ENCODE measurements at places on chromosomes 1 and 21.

DNA sequence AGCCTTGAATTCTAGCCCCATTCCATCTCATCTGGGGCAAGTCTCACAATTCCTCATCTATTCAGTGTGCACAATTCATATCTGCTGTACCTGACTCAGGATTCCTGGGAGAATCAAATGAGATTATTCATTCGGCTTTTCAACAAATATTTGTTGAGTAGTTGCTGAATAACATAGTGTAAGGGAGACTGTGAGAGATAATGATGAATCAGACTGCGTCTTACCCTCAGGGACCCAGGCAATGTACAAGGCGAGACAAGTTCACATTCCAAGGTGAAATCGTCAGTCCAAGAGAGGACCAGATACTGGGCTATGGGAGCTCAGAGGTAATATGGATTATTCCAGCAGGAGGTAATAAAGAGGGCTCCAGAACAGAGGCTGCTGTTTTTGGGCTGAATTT lies 67.8 kb upstream of the SMYD2 start:
- DNase-seq, result no peak

- DNase-seq, result no peak
Measured at GRCh38 chr1:207666342-207666741, 21.4 kb downstream of the CR1L start.

GRCh38 chr1:107782217-107782845 lies 182.6 kb downstream of the VAV3 start:
- no peak for DNase-seq

DNA sequence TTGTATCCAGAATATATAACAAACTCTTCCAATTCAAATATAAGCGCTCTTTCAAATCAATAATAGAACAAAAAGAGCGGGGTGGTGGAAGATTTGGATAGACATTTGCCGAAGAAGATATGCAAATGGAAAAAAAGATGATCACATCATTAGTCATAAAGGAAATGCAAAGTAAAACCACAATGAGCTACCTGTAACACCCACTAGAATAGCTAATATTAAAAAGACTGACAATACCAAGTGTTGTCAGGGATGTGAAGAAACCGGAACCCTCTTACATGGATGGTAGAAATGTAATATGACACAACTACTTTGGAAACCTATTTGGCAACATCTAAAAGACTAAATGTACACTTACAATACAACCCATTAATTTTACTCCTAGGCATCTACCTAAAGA lies 5.7 kb upstream of the TRAF5 start:
- DNase-seq, result no peak

DNA sequence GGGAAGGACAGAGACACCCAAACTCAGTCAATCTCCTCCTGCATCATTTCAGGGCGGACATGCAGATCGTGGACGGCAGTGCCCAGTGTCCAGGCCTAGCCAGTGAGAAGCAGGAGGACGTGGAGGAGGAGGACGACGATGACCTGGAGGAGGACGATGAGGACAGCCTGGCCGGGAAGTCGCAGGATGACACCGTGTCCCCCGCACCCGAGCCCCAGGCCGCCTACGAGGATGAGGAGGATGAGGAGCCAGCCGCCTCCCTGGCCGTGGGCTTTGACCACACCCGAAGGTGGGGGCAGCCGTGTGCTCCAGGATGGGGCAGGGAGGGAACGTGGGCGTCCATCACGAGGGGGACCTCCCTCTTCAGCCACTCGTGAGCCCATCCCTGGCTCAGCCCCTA lies 23.6 kb upstream of the ARHGEF16 start:
- DNase-seq, result no peak

- DNase-seq, result no peak
Measured at GRCh38 chr1:246576709-246577032, 10.4 kb downstream of the CNST start.

- DNase-seq, result no peak
Measured at GRCh38 chr21:33493756-33494155, 2.2 kb upstream of the DNAJC28 start.

DNA sequence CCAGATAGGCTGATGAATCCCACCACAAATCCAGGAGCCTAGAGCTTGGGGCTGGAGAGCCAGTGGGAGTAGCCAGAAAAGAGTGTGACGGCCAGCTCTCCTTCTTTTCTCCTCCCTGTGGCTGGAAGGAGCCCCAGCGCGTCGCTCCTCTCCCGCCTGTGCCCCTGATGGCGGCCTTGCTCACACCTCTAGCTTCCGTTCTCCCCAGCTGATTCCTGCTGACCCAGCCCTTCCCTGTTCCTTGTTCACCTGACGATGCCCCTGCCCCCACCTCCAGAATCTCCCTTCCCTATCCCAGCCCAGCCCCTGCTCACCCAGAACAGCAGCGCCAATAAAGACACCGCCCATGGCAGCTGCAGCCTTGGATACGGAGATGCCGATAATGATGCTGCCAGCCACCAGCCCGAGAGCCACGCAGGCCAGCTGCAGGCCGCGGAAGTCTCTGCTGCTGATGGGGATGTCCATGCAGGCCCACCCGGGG lies 656 bp downstream of the KNCN start:
- no peak for DNase-seq

DNA sequence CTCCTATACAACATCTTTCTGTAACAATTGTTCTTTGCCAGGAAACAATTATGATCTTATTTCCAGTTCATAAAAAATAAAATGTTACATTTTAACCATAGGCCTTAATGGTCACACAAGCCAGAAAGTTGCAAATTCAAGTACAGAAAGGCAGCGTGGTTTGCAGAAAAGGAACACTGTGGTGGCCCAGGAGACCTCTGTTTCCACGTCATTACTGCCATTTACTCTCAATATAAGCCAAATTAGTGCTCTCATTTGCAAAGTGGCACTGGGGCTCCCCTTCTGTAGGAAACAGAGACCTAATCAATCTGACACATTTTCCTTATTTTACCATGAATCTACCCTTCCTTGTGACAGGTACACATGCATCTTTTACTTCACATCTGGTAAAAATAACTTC lies 79.3 kb upstream of the TLR5 start:
- no peak for DNase-seq

DNA sequence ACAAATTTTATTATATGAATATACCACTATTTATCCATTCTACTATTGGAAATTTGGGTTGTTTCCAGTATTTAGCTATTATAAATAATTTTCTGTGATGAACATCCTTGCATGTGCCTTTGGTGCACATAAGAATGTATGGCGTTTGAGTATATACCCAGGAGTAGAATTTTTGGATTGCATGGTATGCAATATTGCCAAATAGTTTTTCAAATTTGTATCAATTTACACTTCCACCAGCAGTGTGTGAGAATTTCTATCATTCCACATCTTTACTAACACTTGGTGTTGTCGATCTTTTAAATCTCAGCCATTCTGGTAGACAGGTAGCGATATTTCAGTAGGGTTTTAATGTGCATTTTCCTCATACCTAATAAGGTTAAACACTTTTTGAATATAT lies 9.2 kb upstream of the FNBP1L start:
- DNase-seq, result no peak

DNA sequence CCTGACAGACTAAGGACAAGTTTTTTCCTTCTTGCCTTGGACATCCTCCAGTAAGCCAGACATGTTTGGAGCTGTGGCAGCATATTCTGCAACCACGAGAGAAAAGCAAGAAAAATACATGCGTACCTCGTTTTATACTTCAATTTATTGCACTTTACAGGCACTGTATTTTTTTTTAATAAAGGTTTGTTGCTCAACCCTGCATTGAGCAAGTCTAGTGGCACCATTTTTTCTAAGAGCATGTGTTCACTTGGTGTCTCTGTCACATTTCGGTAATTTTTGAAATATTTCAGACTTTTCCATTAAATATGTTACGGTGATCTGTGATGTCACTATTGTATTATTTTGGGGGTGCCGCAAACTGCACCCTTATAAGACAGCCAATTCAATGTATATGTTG lies 2.1 kb upstream of the SSX2IP start:
- no peak for DNase-seq

GRCh38 chr1:188888386-188888785 lies 1589.3 kb downstream of the BRINP3 start:
- DNase-seq, result no peak

- no peak for DNase-seq
Measured at GRCh38 chr1:224450561-224451350, 16.2 kb upstream of the WDR26 start.

DNA sequence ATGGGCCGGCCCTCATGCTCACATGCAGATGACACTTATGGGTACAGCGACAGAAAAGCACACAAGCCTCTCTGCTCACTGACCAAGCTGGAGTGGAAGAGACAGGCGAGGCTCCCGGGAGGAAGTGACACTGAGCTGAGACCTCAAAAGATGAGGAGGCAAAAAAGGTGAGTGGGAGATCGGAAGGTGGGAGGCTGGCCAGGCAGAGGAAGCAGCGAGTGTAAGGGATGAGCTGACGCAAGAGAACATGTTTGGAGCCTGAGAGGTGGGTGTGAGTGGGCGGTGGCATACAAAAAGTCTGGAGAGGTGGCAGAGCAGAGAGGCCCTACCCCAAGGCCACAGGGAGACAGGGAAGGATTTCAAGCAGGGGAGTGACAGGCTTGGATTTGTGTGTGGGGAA lies 18.2 kb upstream of the CDCP2 start:
- no peak for DNase-seq

DNA sequence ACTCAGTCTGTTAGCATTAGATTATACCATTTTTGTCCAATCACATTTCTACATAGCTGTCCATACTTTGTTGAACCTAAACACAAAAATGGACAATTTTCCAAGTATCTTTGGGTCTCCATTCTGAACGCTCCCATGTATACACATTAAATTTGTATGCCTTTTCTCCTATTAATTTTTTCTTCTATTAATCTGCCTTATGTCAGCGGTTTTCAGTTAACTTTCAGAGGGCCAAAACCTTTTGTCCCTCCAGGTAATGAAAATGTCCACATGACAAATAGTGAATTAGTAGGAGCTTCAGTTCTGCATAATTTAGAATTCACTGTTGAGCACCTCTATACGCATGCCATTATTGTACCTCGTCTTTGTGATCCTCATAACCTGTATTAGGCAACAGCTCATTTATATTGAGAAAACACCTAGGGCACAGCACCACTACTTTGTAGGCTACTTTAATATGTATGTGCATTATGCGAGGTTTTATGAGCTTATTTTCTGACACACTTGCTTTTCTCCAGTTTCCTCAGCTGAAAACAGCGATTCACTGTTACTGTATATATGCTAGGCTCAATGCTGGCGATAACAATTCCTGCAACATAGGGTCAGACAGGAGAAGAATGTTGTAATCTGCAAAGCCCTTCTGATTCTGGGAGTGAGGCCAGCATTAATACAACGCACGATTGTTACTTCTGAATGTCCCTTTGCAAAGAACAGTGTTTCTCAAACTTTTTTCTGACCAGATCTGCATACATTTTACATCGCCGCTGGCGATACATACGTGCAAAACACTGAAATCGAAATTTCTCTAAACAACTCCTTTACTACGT lies 1.1 kb upstream of the ABCD3 start:
- DNase-seq, result no peak

DNA sequence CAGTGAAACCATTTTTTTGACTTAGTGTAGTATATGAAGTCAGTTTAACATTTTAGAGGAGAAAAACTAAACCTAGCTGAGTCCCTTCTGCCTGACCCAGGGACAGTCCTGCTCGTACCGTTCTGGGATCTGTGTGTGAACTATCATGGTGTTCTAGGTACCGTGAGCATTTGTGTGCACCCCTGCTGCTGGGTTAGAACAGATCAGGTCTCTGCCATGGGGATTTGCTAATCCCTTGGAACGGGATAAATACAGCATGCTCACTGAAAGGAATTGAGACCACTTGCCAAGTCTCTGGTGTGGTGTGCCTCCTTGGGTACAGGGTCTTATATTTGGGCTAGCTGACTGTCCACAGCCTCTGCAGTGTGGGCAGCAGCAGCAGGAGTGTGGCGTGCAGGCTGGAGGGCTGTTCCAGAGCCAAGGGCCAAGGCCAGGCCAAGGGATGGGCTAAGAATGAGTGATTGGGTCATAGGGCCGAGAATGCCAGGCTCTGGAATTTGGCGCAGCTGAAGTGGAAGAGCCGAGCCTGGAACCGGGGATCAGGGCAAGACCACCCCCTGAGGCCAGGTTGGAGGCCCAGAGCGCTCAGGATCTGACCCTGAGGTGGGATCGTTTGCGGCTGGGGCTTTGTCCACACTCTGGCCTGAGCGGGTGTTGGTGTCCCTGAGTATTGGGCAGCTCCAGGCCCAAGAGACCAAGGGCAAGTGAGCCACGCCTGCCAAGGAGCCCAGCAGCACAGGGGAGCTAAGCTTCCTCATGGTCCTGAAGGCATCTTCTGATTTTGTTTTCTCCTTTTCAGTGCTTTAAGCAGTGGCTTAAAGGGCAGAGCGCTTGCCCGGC lies 66.3 kb downstream of the VPS26C start:
- DNase-seq, result peak; percentile 42

GRCh38 chr1:111481387-111482221 lies 7.8 kb downstream of the C1orf162 start:
- DNase-seq, result no peak

DNA sequence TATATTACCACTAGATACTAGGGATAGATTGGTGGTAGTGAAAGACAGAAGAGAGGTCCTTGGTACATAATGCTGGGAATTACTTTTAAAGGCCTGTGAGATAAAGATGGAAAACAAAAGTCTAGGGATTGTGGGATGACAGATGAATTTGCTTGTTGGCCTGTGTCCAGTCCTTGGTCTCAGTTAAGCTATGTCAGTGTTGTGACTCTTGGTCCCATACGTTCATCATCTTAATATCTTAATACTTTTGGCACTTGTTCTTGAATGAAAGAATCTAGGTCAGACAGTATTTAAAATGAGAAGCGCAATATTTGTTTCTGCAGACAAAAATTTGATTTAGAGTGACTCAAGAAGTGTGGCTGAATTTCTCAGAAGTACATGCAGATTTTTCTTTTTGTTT lies 7.6 kb downstream of the RPL5 start:
- DNase-seq, result no peak

GRCh38 chr1:220219865-220220698 lies 52.2 kb downstream of the RAB3GAP2 start:
- no peak for DNase-seq

GRCh38 chr1:24476571-24476970 lies 26.1 kb upstream of the RCAN3 start:
- DNase-seq, result no peak
